Brain pericyte (primary cell): ENCODE measurements at places on chromosomes 2 and 18.

- no peak for DNase-seq
These were observed 332.6 kb upstream of the ACVR2A start for GRCh38 chr2:147512206-147512605.

DNA sequence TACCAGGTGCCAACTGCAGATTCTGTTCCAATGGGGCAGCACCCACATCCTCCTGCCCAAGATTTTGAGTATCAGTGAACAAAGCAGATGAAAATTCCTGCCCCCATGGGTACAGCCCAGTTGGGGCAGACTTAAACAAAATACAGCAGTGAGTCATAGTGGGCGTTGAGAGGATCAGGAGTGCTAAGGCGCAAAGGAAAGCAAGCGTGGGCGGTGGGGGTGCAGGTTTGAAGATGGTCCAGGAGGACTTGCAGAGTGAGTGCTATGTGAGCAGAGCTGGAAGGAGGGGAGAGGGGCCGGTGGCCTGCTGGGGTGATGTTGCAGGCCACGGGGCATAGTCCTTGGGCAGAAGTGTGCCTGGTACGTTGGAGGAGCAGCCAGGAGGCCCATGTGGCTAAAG is 24.7 kb downstream of the STEAP3 start:
- no peak for DNase-seq

GRCh38 chr2:183214680-183215079 is 90.4 kb downstream of the NUP35 start:
- DNase-seq = no peak

DNA sequence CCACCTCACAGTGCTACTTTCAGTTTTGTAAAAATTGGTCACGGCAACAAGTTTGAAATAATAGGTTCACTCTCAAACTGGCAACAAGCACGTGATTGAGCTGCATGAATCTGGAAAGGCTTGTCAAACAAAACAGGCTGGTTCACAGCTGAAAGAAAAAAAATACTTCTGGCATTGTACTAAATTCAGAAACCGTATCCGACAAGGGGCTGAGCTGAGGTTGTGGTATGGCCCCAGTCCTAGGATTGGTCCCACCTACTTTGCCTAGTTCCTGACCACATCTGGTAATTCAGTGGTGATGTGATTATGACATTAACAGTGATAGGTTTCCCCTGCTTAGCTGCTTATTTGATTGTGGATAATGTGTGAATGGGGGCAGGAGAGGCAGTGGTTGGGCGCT is 326.5 kb upstream of the THUMPD2 start:
- no peak for DNase-seq

GRCh38 chr18:40501026-40501425 is 1454.0 kb upstream of the PIK3C3 start:
- DNase-seq = no peak

DNA sequence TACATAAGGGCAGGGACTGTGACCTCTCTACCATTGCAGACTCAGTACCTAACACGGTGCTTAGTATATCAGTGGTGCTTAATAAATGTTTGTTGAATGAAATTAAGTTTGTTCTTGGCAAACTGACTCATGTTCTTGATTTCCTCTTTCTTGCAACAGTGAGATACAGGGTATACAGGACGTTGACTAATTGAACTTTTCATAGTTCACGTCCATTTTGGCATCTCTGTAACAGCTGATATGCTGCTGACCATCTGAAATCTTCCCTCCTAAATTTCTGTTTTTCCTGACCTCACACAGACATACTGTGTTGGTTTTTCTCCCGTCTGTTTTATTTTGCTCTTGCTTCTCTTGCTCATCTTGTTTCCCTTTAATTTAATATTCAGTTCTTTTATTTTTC is 44.2 kb downstream of the LHCGR start:
- DNase-seq = no peak

DNA sequence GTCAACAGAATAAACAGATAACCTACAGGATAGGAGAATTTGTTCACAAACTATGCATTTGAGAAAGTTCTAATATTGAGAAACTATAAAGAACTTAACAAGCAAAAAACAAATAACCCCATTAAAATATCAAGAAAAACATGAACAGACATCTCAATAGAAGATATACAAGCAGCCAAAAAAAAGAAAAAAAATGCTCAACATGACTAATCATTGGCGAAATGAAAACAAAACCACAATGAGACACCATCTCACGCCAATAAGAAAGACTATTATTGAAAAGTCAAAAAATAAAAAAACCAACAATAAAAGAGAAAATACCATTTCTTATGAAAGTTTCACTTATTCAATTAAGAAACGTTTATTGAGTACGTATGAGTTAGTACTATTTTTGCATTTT is 800.5 kb downstream of the CBLN2 start:
- DNase-seq = no peak

DNA sequence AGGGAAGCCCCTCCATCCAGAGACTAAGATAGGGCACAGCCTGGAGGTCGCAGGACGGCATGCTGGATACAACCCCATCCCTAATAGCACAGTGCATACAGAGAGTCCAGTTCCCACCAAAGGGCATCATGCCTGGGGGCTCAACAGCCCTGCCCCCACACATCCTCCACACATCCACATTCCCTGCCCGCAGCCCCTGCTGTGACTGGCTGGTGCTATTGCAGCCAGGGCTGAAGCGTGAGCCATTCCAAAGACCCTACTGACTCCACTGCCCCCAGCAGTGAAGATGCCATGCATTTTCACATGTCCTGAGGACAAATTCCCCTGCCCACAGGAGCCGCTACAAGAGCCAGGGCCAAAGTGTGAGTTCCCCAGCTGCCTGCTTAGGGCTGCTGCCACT is 641.6 kb downstream of the METTL4 start:
- DNase-seq = no peak

DNA sequence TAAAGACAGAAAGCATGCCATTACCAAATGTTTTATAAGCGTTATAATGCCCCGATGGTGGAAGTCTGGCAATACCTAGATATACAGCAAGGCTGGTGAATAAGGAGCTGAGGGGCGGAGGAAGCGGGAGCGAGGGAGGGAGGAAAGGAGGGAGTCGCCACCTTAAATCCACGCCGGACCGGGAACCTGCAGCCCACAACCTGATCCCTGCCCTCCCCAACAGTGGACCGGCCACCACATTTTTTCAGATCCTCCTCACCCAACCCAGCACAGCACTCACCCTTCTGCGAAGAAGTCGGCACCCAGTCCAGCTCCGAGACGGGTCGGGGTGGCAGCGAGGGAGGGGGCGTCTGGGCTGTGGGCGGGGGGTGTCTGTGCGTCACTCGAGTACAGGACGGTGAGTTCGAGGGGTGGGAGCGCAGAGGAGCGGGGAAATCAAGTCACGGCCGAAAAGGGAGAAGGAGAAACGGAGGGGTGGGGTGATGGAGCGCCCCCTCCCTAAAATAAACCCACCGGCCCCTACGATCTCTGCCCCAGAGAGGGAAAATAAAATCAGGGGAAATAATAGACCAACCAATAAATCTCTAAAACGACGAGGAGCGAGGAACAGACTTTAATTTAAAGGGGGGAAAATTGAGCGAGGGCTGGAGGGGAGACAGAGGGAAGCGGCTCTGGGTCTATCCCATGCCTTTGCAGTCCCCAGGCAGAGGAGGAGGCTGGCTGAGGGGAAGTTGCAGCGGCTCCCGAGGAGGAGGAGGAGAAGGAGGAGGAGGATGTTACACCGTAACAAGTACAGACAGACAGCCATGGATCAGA is 96.5 kb upstream of the SERTAD2 start:
- no peak for DNase-seq

- no peak for DNase-seq
These were observed 258.4 kb downstream of the MEIS1 start for GRCh38 chr2:66693076-66693965.

GRCh38 chr2:190532581-190532980 is 1.9 kb downstream of the NEMP2 start:
- DNase-seq = no peak

DNA sequence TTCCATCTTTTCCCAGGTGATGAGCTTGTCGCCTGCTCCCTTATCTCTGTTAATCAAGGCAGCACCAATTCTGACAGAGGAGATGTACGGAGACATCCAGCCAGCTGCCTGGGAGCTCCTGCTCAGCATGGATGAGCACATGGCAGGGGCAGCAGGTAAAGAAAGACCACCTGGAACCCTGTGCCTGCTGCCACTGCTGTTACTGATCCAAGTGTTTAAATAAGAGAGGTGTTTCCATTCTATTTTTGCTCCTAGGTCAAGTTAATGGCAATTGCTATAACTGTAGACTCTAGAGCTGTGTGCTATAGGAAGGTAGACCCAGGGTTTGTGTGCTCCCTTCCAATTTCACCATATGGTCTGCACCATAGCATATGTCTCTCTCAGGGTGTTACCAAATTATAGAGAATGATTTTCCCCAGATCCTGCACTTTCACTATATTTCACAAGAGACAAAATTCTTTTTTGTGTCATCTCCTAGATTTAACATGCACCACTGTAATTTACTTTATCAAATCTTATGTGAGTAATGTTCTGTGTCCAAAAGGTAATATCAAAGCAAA is 88.6 kb upstream of the RPE start:
- DNase-seq = no peak

GRCh38 chr2:8986327-8986976 is 17.0 kb downstream of the MBOAT2 start:
- DNase-seq = no peak

- DNase-seq = no peak
These were observed 29.0 kb upstream of the RAB31 start for GRCh38 chr18:9679125-9679524.

GRCh38 chr2:85767803-85768665 is 14.2 kb downstream of the ATOH8 start:
- no peak for DNase-seq

GRCh38 chr2:4937550-4937949 is 754.6 kb upstream of the SOX11 start:
- no peak for DNase-seq

GRCh38 chr2:147632198-147632597 is 212.6 kb upstream of the ACVR2A start:
- no peak for DNase-seq

- DNase-seq = no peak
These were observed 4.9 kb downstream of the DES start for GRCh38 chr2:219422952-219423534.

DNA sequence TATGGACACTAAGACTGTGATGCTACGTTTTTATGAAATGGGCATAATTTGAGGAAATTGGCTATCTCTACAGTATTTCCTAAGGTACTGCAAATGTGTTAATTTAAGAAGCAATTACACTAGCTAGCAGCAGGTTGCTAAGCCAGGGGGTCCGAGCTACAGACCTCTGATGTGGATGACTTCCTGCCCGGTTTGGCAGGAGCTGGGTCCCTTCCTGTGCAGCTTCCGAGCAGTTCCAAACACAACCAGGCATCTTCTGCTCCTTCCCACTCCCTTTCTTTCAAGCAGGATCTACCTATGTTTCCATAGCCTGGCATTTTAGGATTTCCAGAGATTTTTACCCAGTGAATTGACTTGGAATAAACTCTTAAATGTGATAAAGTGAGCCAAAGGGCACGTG is 55.7 kb downstream of the SCN2A start:
- DNase-seq = no peak

DNA sequence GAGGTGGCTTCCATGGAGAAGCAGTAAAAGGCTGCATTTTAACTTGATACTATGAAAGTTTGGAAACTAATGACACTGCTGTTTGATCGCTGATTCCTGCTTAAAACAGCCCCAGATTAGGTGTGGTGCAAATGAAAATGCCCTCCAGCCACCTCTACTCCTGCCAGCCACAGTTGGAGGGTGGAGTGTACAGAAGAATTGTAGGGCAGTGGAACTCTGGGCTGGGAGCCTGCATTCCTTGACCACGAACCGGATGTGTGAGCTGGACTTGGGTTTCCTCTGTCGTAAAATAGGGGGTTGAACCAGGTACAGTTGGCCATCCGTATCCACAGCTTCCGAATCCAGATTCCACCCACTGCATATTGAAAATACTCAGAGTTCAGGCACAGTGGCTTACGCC is 84.6 kb upstream of the RFX8 start:
- DNase-seq = no peak

DNA sequence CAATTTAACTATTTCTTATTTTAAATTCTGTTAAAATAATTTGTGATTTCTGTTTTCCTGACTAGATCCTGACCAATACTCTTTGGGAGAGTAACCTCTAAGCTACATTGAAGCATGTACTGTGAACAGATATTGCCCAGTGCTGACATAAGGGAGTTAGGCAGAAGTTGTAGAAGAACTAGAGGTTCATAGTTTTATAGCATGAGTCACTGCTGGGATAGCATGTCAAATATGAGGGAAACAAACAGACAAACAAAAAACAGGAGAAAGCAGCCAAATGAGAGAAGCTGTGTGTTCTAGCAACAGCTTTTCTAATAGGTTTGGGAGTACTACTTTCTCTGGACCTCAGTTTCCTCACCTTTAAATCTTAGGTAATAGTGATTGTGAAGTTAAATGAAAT is 72.4 kb downstream of the CERS6 start:
- DNase-seq = no peak

DNA sequence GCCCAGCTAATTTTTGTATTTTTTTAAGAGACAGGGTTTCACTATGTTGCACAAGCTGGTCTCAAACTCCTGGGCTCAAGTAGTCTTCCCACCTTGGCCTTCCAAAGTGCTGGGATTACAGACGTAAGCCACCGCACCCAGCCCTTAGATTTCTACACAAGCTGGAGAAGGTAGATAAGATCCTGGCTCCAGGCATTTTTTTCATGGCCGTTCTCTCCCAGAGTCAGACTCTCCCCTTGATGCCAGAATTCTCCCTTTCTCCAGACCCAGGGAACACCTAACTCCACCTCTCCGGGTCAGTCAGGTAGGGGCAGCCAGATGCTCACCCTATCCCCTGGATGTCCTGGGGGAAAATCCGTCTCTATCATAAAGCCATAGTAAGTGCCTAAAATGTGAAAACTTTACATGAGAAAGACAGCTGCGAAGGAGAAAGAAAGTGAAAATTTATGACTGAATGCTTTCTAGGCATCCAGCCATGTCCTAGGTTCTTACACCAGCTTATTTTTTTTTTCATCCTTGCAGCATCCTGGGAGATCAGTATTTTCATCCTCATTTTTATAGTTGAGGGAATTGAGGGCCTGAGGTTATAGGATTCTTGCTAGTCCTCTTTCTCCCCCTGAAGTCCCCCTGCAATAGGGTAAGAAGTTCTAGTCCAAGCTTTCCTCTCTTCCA is 16.3 kb downstream of the SIX3 start:
- DNase-seq = no peak

DNA sequence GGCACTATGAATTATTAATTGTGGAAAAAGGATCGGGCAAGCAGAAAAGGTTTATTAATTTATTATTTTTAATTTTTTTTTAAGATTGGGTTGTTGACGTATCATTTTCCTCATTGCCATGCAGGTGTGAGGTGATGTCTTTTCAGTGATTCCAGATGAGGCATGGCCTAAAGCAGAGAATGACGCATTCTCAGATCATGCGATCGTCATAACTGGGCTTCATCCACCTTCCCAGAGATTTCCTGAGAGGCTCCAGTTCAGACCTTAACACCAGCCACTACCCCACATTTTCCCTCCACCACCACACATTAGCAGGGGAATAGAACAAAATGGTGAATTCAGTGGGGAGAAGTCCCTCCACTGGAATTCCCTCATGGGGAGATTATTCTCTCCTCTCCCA is 518.4 kb upstream of the SPHKAP start:
- DNase-seq = no peak
